ENCODE measurements at places on chromosomes 7 and 10.

DNA sequence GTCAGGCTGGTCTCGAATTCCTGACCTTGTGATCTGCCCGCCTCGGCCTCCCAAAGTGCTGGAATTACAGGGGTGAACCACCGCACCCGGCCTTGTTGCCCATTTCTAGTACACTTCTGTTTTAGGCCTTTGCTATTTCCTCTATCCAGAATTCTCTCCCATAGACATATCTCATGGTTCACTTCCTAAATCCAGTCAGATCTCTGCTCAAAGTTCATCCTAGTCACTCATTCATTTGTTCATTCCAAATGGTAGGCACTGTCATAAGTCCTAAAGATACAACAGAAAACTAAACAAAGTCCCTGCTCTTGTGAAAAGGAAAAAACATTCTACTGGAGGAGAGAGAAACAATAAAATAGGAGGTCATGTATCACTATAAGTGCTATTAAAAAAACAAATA lies 2.4 kb upstream of the MOSPD3 start:
- no peak for DNase-seq

GRCh38 chr10:31051703-31052102 lies 20.0 kb upstream of the ZNF438 start:
- peak; percentile 50 for DNase-seq

DNA sequence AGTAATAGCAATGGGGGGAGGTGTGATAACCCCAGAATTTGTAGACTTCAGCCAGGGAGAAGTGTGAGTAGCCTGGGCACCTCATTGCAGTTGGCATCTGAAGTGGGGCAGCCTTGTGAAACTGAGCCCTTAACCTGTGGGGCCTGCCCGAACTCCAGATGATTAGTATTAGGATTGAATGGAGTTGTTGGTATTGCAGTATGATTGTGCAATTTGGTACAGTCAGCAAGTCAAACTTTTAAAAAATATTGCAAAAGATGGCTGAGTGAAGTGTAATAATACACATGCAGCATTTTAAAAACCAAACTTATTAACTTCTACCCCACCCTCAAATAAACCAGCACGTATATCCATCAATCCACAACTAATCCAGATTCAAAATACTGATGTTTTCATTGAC lies 9.3 kb downstream of the RBM33 start:
- peak; percentile 36 for DNase-seq

DNA sequence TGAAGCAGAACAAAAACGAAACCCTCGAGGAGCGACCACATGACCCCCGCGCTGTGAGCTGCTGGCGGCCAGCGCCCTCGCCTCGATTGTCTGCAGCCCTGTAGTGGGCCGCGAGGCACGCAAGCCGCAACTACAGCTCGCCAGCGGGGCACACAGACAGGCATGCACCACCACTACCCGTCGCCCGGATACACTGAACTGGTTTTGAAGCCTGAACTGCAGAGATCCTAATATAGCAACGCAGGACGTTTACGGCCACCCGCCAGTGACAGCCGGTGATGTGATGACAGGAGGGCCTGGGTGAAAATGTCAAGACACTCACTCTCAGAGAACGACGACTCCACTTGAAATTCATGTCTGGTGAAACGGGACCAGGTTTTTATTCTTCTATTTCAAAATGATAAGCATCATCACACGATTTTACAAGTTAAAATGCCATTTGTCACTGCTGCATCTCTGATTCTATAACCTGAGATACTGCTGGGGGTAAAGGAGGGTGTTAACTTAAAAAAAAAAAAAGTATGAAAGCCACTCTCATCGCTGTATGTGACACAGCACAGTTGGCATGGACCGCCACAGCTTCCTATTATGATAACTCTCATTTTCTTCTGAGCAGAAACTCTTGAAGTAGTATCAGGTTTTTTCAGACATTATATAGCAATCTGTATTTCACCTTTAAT lies 120.3 kb upstream of the DIP2C start:
- DNase-seq = no peak

GRCh38 chr10:7035126-7035761 lies 375.6 kb downstream of the SFMBT2 start:
- no peak for DNase-seq
